Stimulated activated CD8-positive, alpha-beta memory T cell treated with anti-CD3 and anti-CD28 coated beads, Interleukin-2, amount 100 ng/mL, for 48 hours (primary cell): ENCODE measurements at places on chromosomes 4 and X.
A peak's percentile ranks its signal among the peaks of the same experiment; 100 is the strongest.

DNA sequence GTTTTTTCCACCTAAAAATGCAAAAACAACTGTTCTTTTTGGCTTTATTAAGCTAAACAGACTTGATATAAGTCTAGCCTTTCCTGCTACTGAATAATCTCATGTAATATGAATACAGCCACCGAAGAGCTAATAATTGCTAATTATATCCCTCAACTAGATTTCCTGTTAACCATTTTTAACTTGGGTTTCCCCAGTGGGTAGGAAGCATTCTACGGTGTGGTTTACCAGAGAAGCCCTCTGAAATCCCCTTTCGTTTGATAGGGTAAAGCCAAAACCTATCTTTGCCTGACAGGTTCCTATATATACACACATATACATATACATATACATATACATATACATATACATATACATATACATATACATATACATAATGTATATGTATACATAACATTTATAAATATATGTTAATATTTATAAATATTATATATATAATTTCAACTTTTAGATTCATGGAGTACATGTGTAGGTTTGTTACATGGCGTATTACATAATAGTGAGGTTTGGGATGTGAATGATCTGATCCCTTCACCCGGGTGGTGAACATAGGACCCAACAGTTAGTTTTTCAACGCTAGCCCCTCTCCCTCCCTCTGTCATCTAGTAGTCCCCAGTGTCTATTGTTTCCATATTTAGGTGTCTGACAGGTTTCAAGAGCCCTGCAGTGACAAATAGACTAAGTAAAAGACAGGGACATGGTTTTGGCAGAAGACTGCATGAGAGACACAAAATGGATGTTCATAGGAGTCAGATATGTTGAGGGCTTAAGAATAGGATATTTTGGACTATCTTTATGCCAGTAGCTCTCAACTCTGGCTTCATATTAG, 62.4 kb downstream of the ATXN3L start:
- no peak for DNase-seq

DNA sequence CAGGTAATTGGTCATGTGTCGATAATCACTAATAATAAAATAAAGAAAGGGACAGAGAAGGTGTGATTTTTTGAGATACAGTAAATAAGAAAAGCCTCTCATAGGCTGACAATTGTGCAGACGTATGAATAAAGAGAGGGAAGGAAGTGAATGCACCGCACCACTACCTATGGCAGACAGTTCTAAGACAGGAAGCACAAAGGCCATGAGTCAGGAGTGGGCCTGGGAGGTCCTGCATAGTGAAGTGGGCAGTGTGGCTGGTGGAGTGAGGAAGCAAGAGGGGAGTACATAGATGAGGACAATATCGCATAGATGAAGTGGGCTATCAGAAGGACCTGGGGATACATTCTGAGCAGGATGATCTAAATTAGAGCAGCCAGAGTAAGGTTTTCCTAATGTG, 75.6 kb downstream of the BMP3 start:
- no peak for DNase-seq

GRCh38 chrX:40734971-40735324, 394 bp downstream of the MED14 start:
- peak; percentile 0 for DNase-seq

GRCh38 chr4:11633430-11633829, 204.7 kb upstream of the HS3ST1 start:
- DNase-seq, result no peak

GRCh38 chr4:170306208-170306607, 216.5 kb upstream of the AADAT start:
- DNase-seq, result no peak

- DNase-seq, result no peak
These were observed 103.6 kb downstream of the RAPGEF2 start for GRCh38 chr4:159206427-159206871.

DNA sequence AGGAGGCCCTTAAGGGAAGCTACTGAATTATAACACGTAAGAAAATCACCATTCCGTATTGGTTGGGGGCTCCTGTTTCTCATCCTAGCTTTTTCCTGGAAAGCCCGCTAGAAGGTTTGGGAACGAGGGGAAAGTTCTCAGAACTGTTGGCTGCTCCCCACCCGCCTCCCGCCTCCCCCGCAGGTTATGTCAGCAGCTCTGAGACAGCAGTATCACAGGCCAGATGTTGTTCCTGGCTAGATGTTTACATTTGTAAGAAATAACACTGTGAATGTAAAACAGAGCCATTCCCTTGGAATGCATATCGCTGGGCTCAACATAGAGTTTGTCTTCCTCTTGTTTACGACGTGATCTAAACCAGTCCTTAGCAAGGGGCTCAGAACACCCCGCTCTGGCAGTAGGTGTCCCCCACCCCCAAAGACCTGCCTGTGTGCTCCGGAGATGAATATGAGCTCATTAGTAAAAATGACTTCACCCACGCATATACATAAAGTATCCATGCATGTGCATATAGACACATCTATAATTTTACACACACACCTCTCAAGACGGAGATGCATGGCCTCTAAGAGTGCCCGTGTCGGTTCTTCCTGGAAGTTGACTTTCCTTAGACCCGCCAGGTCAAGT, 6.9 kb upstream of the MSANTD1 start:
- no peak for DNase-seq

GRCh38 chrX:84064164-84064563, 123.8 kb downstream of the RPS6KA6 start:
- DNase-seq, result no peak
